Activated CD4-positive, alpha-beta T cell treated with anti-CD3 and anti-CD28 coated beads for 24 hours (primary cell): ENCODE measurements at places on chromosomes 4 and X.

- DNase-seq: no peak
These were observed 580.8 kb upstream of the MAGEB2 start for GRCh38 chrX:29634516-29634915.

- DNase-seq: peak; percentile 21
These were observed 56.6 kb downstream of the TMEM131L start for GRCh38 chr4:153522802-153523094.

GRCh38 chrX:20352935-20353336, 86.2 kb upstream of the RPS6KA3 start:
- no peak for DNase-seq

DNA sequence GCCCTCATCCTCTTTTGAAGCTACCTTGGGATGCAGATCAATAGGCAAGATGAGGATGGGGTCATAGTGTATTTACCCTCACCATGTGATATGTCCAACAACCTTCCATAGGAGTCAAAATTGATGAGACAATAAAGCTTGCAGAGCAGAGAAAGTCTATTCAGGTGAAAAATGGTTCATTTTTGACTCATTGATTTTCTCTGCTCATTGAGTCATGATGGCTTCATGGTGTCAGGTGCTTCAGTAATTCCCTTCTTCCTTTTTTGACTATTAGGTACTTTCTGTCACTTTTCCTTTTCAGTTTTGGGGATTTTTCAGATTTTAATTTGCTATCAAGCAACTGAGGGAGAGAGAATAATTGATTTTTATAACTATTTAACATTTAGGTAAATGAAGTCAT, 55.9 kb upstream of the IL2 start:
- no peak for DNase-seq

- DNase-seq: no peak
These were observed 8.1 kb downstream of the EPGN start for GRCh38 chr4:74316397-74316796.

- no peak for DNase-seq
These were observed 135.1 kb downstream of the ARHGAP6 start for GRCh38 chrX:11530621-11531020.

DNA sequence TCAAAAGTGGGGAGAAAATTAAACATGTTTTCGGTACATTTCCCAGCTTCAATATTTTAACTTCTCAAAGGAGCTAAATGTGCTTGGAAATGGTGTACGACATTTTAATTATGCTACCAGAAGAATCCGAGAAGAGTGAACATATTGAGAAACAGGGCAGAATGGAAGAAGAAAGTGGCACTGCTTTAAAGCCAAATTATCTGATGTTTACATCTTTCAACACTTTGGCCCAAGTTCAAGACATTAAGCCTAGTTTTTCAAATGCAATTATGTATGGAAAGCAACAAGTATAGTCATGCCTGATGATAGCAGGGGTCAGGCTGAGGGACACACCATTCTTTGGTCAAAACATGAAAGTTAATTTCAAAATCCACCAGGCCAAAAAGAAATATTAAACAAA, 577.9 kb upstream of the ZFP42 start:
- no peak for DNase-seq

GRCh38 chr4:2728221-2728620, 27.9 kb downstream of the TNIP2 start:
- no peak for DNase-seq

DNA sequence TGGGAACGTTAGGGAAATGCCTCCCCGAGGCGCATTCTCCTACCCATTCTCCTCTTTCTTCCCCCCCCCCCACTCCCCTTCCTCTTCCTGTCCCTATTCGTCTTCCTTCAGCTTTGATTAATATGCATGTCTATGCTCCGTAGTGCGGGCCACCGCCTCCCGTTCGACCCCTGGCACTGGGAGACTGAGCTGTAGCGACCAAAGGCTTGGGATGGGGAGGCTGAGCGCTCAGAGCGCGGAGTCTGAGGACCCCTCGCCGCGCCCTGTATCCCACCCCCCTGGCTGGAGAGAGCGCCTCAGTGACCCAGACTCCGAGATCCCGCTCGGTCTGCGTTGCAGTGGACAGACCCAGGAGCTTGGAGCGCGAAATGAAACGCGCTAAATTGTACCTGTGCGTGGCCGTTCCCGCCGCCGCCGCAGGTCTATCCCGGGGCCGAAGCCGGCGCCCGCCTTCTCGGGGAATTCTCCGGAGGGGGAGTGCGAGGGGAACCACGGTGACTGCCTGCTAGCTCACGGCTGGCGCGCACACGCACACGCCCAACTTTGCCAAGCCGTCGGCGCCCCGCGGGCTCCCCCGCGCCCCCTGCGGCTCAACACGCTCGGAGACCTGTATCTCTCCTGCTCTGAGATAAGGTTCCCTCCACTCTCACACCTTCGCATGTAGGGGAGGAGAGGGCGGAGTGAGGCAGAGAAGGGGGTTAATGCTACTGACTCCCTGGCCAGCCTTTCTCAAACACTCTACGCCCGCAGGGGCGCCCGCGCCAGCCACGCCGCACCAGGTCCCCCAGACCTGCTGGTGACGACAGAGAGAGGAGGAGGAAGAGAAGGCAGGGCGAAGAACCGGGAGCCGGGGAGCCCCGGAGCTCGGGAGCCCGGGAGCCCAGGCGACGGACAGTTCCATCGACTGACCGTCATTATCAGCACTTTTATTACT, 1.5 kb upstream of the PTCHD1 start:
- no peak for DNase-seq

DNA sequence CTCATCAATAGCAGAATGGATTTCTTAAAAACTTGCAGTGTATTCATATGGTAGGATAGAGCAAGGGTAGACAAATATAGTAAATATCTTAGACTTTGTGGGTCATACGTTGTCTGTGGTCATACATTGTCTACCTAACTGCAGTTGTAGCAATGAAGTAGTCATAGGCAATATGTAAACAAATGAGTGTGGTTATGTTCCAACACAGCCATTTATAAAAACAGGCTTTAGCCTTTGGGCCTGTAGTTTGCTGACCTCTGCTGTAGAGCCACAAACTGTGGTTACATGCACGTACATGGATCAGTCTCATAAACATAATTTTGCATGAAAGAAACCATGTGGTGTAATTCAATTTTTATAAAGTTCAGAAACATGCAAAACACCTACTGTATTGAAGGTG, 98.9 kb downstream of the LARP1B start:
- no peak for DNase-seq

- no peak for DNase-seq
These were observed 13.6 kb downstream of the EXOC1 start for GRCh38 chr4:55866973-55867574.

DNA sequence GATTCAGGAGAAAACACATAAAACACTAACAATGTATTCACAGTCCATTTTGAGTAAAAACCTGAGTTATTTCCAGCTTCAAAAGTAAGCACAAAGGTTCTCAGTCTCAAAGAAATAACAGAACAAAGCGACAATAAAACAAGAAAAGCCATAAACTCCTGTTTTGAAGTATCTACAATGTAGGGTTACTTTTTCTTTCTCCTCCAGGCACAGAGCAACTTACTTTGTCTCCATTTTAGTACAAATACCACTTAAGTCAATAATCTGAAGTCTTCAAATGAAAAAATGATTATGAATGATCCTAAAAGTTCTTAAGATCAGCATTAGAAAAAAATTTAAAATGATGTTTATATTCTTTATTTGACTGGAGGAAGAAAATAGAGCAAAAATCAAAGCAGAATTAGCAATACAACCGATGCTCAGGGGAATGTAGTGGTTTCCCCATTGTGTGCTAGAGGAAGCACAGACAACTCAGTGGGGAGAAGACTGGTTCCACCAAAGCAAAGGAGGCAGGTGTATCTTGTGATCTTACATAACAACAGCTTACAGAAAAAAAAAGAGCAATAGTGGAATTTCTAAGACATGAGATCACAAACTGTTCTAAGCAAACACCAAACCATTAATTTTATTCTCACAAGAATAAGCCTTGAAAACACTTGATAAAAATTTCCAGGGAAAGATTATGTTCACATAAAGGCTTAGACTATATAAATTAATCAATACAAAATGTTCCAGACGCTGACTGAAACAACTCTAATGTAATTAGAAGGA, 35.1 kb downstream of the EPHA5 start:
- no peak for DNase-seq

DNA sequence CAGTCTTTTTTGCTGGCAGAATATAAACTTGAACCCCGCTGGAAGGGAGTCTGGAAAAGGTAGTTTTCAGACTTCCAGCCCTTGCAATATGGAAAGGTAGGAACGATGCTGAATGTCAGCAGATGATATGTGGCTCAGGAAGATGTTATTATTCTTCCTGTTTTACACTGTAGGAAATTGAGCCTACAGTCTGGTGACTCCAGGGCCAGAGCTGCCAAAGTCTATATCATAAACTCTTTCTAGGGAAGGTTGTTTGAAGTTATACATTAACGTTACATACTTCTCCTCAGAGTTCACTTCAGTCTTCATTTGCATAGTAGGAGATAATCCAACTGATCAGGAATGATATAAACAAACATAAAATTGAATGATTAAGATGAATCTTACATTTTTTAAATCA, 141.3 kb downstream of the FAT4 start:
- DNase-seq: no peak

- DNase-seq: no peak
These were observed 33.8 kb upstream of the SPANXN1 start for GRCh38 chrX:145213504-145213903.

DNA sequence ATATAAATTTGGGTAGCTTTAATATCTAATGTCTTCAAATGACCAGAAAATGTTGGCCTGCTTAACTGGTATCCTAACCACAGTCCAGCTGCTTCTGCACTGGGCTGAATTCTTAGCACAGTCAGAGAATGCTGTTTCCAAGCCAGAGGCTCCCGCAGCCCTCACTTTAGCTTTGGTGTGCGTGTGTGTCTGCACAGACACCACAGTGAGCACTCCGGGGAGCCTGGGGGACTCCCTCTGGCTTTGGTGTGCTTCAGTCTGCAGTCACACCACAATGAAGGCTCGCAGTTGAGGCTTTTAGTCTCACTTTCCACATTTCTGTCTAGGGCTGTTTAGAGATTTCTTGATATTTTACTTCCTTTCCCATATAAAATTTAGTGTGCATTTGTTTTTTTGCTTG, 53.6 kb downstream of the APOO start:
- DNase-seq: no peak

DNA sequence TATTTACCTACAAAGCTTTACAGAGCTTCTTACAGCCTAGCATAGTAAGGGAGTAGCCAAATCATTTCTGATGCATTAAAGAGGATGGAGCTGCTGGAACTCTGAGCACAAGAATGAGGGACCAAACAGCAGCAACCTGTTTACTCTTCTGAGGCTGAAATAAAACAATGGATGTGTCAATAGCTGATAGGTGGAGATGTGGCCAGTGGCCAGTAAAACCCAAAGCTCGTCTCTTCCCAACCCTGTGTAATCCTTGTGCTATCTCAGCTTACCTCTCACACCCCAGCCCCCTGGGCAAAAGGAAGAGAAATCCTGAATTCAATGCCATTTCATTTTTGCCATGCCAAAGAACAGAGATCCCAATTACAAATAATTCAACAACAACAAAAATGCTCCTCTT, 446.7 kb upstream of the SMIM31 start:
- no peak for DNase-seq

GRCh38 chr4:128427832-128428366, 140.3 kb upstream of the PGRMC2 start:
- DNase-seq: no peak

DNA sequence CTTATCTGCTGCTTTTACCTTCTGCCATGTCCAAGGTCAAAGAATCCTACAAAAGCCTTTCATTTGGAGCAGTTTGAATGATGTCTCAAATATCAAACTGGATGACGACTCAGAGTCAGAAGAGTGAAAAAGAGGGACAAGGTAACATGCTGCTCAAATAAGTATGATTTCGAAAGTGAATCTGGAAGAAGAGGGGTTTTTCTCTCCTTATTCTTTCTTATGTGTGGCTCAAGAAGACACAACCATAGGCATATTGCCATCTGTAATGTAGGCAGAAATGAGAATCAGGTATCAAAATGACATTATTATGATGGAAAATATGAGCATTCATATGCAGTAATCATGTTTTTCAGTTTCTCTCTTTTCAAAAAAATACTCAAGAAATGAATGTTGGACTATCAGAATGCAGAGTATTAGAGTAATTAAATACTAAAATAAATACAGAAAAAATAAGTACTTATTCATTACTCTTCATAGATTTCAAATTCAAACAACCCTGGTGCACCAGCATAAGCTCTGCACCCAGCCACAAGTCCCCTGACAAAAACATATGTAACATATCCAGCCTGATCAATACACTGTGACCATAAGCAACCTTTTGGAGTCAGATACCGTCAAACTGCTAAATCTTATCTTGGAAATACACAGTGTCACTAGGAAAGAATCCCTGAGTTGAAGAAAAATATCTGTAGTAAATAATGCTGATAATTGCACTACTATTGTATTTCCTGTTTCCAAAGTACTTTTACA, 468.6 kb downstream of the INPP4B start:
- no peak for DNase-seq

GRCh38 chr4:94714365-94715160, 43.2 kb upstream of the BMPR1B start:
- no peak for DNase-seq

- no peak for DNase-seq
These were observed 178.3 kb downstream of the OPHN1 start for GRCh38 chrX:68254738-68255645.

DNA sequence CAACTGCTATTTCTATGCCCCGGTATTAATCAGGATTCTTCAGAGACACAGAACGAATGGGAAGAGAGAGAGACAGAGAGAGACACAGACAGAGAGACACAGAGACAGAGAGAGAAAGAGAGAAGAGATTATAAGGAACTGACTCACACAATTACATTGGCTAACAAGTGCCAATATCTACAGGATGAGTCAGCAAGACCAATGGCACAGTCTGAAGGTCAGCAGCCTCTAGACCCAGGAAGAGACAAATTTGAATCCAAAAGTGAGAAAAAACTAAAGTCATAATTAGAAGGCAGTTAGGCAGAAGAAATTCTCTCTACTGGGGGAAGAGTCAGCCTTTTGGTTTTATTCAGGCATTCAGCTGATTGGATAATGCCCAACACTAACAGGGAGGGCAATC, 187.3 kb downstream of the MAB21L2 start:
- DNase-seq: no peak

DNA sequence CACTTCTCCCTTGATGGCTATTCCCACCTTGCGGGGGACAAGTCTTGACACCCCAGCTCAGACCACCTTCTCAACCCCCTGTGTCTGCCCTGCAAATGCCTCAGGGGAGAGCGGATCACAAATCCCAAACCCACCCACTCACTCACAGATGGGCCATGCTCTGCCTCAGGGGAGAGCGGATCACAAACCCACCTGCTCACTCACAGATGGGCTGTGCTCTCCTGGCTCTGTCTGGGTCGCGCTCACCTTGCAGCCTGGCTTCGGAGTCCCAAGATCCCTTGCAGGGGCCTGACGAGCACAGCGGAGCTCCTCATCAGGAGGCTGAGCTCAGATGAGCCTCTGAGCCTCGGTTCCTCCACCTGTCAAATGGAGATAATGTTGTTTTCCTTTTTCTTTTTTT, 38.6 kb downstream of the HTRA3 start:
- DNase-seq: no peak

- DNase-seq: no peak
These were observed 97.7 kb upstream of the RBPJ start for GRCh38 chr4:26223155-26223554.
